ENCODE measurements at places on chromosomes 6 and 20.

GRCh38 chr20:25270829-25271251, 23.0 kb downstream of the PYGB start:
- no peak for DNase-seq

DNA sequence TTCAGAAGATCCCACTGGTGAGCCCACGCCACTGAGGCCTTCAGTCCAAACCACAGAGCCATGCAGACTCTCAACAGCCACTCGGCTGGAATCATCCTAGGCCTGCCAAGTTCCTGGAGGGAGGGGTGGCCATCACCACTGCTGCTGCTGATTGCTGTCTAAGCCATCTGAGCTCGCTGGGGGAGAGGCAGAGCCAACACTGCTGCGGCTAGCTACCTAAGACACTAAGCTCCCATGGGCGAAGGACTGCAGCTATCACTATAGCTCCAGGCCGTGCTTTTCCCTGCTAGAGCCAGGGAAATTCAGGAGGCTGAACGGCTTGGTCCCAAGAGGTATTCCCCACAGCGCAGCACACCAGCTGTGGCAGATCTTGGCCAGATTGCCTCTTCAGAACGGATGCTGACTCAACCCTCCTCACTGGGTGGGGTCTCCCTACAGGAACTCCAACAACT, 73.6 kb downstream of the TBC1D32 start:
- no peak for DNase-seq

GRCh38 chr6:44222486-44223318, 693 bp upstream of the SLC29A1 start:
- DNase-seq: peak; percentile 43

GRCh38 chr6:39266782-39267355, 37.6 kb upstream of the KCNK5 start:
- no peak for DNase-seq

DNA sequence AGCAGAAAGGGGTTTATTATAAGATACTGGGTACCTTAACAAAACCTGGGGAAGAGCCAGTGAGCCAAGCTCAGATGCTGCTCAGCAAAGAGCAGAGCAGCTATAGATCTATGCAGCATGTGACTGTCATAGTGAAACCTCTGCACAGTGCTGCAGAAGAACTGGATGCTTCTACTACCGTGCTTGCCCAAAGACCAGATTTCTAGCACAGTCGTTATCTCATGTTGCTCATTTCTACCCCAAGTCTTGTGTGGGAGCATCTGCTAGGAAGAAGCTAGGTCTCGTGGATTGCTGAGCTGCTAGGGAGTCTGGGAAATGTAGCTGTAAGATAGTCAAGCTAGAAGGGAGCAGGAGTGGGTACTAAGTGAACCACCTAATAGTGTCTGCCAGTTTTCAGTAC, 31.7 kb upstream of the GNRH2 start:
- DNase-seq: no peak

GRCh38 chr6:96522465-96523009, 931 bp downstream of the UFL1 start:
- DNase-seq: no peak

DNA sequence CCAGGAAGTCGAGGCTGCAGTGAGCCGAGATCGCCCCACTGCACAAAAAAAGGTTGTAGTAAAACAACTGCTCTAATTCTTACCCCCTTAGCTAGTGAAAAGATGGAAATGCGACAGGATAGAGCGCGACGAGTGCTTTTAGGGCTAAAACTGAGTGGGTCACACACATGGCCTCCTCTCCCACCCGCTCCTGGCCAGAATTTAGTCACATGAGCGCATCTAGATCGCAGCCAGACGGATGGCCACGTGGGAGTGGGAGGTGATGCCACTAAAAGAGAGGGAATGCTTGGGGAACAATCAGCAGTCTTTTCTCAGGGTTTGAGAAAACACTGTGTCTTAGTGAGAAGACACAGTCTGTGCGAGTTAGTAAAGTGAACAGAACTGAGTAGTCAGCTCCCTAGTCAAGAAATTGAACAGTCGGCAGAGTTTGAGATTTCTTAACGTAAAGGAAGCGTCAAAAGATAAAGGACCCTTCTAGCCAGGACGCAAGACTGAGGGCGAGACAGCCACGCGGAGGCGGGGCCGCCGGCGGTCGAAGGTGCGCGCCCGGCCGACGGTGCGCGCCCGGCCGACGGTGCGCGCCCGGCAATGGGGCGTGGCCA, 664 bp upstream of the ACTR5 start:
- DNase-seq: peak; percentile 97

DNA sequence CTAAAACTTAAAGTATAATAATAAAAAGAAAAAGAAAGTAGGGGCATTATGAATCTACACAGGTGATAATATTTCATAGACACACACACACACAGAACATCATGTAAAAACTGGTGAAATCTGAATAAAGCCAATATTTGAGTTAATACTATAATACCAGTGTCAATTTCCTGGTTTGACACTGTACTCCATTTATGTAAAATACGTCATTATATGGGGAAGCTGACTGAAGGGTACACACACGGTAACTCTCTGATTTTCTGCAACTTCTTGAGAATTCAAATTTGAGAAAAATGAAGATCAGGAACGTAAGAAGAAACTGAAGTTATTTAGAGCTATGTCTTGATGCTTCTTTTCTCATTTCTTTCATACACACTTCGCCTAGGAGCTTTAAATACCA, 36.2 kb downstream of the PFDN4 start:
- no peak for DNase-seq

DNA sequence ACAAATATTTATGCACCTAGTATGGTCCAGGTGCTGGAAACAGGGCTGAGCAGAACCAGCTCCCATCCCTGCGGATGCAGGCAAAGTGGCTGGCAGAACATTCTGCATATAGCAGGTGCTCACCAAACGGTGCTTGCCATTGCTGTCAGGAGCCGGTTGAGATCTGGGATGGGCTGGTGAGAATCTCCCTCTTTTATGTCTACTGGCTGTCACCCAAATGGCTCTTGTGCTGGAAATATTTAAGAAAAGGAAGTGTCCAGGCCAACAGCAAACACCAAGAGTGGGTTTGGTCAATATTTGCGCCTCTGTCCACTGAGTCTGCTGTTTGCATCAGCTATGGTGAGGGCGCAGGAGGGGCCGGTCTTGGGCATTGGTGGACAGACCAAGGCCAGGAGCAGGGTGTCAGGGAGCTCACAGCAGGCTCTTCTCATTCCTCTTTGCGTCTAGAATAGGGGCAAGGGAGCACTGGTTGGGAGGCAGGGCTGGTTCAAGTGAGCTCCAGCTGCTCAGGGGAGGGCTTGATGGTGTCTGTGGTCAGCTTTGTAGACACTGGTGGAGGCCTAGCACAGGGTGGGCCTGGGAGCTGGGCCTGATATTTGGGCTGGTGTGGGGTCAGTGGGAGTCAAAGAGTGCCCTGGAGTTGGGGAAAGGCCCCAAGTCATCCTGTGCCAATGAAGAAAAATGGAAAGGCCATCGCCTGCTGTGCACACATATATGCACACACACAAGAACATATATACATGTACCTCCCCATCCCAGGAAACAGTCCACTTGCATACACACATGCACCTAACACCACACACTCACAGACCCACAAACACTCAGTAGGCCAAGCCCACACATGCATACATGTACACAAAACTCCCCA, 1.4 kb upstream of the BPIFB2 start:
- DNase-seq: no peak

DNA sequence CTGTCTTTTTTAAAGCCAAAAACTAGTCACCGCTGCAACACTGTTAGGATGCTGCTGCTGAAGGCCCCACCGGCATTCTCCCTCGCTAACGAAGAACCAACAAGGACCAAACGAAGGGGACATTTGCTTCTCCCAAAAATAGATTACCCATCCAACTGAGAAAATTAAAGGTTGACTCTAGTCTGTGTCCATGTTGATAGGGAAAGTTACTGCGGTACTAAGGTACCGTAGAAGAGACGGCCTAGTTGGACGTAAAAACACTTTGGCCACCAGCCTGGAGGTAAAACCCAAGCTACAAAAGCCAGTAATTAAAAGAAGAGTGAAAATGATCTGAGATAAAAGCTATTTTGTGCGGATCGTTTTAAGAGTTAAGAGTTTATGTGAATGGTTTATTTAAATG, 11.8 kb upstream of the FOXF2 start:
- DNase-seq: no peak

GRCh38 chr6:75116946-75117345, 88.9 kb downstream of the COL12A1 start:
- no peak for DNase-seq

GRCh38 chr20:22999756-23000155, 35.4 kb upstream of the SSTR4 start:
- DNase-seq: no peak

DNA sequence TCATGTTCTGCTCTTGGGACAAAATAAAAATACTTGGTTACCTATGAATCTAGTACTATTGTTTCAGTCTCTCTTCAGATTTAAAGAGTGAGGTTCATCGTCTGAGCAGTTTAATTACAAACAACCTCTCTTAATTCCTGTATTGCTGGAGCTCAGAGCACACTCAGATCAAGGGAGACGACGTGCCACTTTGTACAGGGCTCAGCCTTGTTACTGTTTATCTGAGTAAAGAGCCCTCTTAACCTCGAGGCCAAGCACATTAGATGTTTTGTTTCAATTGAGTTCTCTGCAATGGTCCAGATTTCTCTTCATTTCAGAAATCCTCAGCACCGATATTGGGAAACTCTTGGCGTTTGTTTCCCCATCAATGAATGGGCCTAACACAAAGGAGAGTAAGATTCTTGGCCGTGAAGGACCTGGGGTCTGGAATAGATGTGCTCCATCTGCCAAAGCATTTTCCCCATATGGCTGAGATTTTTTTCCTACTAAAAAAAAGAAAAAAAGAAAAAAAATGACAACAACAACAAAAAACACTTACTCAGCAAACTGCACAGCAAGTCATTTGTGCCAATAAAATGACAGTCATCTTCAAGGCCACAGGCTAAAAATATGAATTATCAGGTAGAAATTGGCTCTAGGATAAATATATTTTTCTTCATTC, 82.6 kb upstream of the CCN6 start:
- no peak for DNase-seq

DNA sequence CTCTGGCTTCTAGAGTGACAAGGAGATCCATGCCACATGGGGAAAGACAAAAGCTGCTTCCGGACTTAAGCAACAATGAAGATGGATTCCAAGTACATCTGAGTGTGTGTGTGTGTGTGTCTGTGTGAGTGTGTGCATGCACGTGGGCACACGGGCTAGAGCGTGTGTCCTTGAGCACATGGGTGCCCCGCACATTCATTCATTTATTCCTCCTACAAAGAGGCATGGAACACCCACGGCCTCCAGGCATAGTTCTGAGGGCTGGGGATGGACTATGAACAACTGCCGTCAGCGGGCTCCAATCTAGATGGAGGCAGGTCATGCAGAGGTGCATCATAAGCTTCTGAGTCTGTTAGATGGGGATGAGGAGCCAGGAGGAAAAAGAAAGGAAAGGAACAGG, 49.1 kb downstream of the GRM4 start:
- DNase-seq: no peak

DNA sequence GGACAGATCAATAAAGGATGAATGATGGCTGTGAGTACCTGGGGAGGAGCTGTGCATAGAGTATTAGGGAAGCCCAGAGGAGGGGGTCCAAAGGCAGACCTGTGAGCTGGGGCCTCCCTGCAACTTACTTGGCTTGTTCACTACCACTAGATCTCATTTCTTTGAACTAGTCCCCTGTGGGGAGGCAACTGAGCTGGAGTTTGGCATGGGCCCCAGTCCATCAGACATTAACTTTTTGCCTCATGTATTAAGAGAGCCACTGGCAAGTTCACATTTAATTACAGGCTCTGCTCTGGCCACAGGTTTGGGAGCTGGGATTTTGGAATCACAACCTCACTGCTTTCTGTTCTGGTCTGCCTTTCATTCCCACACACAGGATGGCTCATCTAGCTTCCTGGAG, 254.1 kb downstream of the PRL start:
- no peak for DNase-seq
